ENCODE measurements at places on chromosomes 11 and 22.

GRCh38 chr11:46223252-46223513 is 54.3 kb upstream of the CREB3L1 start:
- DNase-seq, result no peak

- DNase-seq, result no peak
These were observed at the start of gene KLHDC7B for GRCh38 chr22:50545522-50546325. Gene KLHDC7B, plus strand, starts transcription at chr22:50545899. Its CDS starts 345 bp downstream, at chr22:50546244.

GRCh38 chr11:10937385-10937771 is 79.5 kb upstream of the ZBED5 start:
- DNase-seq, result no peak

- no peak for DNase-seq
These were observed 211.1 kb upstream of the CADM1 start for GRCh38 chr11:115715251-115715770.

- no peak for DNase-seq
These were observed 3.0 kb upstream of the CHRNA10 start for GRCh38 chr11:3674189-3674588.

GRCh38 chr11:69918231-69918937 is 99.2 kb upstream of the FGF3 start:
- DNase-seq, result no peak

GRCh38 chr11:61700720-61701119 is 20.5 kb downstream of the DAGLA start:
- no peak for DNase-seq

DNA sequence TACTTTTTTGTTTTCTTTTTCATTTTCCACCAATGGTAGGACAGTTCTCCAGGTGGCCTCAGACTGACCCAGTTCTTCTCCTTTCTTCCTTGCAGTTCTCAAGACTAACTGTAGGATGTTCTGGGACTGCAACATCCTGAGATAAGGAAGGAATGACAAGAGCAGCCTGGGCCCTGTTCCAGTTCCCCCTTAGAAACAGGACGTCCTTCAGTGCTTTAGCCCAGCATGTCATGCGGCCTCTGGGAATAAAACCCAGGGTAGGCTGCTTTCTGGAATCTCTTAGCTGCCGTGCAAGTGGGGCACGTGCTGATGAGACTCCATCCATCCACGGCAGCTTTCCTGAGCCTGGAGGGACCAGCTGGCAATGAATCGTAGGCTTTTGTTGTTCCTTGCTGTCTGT is 24.0 kb upstream of the CADM1 start:
- no peak for DNase-seq

DNA sequence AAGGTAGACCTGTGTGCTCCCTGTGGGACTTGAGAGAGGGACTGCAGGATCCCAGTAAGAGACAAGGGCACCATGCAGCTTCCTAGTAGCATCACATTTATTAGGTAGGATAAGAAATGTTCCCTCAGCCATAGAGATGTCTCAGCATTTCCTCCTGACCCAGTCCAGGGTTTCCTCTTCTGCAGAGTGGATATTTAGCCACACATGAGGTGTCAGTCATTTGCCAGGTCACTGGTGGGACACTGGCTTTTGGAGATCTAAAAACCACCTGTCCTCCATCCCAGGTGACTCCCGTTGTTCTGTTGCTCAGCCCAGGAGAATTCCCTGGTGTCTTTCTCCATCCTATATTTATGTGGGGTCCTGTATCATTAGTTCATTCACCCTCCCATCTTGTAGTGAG is 117.5 kb upstream of the NNMT start:
- DNase-seq, result no peak

DNA sequence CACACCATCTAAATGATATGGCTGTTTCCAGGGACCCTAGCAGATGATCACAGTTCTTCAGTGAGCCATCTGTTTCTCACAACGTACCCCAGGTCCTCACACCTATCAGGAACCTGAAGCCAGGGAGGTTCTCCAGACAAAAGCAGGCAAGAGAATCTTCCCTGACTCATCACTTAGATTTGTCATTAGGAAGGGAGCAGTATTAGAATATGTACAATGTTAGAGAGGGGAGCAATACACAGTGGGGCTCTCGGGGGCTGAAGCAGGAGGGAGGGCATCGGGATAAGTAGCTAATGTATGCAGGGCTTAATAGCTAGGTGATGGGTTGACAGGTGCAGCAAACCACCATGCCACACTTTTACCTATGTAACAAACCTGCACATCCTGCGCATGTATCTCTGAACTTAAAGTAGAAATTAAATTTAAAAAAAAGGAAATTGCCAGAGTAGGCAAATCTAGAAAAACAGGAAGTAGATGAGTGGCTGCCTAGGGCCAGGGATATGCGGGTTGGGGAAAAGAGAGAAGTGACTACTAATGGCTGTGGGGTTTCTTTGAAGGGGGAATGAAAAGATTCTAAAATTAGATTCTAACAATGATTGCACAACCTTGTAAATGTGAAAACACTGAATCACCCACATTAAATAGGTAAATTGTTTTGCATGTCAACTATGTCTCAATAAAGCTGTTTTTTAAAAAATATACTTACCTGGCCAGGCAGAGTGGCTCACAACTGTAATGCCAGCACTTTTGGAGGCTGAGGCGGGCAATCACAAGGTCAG is 14.4 kb downstream of the C22orf42 start:
- no peak for DNase-seq

DNA sequence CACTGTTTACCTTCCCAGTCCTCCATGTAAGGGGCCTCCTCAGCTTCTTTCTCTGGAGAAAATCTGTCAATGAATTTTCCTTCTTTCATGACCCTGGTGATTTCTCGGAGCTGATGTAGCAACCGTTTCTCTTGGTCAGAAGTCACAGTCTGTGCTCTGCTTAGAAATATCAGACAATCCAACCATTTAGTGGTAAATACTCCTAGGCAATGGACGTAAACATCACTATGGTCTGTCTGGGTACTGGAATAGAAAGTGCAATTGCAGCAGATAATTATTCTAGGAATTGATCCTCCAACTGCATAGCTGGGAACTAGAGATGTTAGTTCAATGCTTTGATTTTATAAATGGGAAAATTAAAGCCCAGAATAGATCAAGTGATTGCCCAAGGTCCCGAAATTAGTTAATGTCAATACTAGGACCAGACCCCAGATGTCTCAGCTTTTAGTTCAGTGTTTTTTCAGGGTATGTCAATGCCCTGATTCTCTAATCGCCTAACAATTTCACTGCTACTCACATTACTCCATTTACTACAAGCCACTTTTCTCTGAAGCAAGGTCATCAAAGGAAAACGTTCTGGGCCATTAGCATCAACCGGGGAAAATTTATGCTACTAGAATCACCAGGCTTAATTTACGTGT is 42.1 kb downstream of the RIC3 start:
- no peak for DNase-seq

- DNase-seq, result peak; percentile 77
These were observed 96.0 kb upstream of the BDNF start for GRCh38 chr11:27795955-27796861.

- no peak for DNase-seq
These were observed 27.2 kb downstream of the CSF2RB start for GRCh38 chr22:36940676-36941075.

DNA sequence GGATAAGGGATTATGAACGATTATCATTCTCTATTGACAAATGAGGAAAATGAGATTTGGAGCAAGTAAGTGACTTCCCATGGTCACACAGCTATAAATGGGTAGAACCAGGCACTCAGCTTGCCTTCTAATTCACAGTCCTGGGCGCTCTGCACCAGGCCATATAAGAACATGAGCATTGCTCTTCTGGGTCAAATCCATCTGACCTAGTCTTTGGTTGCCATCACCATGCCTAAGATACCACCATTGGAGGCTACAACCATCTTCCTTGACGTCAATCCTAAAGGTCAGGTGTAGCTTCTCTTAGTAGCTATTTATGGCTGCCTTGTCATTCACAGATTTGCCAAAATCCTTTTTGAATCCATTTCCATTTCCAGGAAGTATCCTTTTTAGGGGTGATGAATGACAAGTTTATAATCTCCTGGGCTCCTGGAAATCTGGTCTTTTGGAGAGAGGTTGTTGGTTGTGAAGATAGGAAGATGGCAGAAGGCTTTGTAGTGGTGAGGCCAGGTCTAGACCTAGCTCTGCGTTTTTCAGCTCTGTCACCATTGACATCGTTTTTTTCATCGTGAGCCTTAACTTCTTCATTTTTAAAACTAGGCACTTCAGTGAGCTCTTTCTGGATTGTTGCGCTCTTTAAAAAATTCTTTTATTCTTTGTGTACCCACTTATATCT is 11.1 kb downstream of the ZBTB16 start:
- no peak for DNase-seq

- no peak for DNase-seq
These were observed 17.2 kb downstream of the SCGB1A1 start for GRCh38 chr11:62435846-62436660.

DNA sequence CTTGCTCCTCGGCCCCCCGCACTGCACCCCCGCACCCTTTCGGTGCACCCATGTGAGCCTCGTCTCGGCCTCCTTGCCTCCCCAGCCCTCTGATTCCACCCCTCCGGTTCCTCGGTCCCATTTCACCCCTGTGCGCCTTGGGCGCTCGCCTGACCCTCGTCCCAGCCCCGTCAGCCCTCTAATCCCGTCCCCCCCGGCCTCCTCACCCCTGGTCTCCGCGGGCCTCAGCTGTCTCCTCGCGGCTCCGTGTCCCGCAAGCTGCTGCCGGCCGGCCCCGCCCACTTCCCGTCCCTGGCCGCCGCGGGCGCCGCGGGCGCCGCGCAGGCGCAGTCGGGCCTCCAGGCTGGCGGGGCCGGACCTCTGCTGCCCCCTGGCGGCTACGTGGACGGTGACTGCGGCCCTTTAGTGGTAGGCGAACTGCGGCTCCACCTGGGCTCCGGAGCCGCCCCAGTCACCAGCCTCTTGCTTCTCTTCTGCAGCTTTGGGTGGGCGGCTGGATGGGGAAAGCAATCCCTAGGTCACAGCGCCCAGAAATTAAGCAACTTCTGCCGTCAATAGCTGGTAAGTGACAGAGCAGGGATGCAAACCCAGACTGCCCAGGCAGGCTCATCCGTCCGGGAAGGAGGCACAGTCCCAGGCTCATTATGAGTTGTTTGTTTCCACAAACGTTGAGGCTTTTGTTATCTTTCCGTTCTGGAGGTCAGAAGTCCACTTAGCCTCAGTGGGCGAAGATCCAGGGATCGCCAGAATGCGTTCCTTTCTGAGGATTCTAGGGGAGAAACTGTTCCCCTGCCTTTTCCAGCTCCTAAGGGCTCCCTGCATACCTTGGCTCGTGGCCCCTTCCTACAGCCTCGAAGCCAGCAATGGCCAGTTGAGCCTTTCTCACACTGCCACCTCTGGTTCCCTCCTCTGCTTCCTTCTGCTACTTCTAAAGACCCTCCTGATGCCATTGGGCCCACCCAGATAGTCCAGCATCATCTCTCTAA is at the start of gene PPM1F:
Gene PPM1F, minus strand, starts transcription at position 263 of the 986 bp plus-strand sequence. CDS start 6,800 bp downstream, outside the sequence.
- peak; percentile 84 for DNase-seq

- peak; percentile 86 for DNase-seq
These were observed at the start of gene CDHR5 for GRCh38 chr11:624705-625635. Gene CDHR5, minus strand, starts transcription at chr11:624955. Its CDS starts 53 bp downstream, at chr11:624902.

- DNase-seq, result no peak
These were observed 17.0 kb downstream of the FADS3 start for GRCh38 chr11:61874377-61874809.

- DNase-seq, result no peak
These were observed 168.8 kb upstream of the ISX start for GRCh38 chr22:34897126-34897525.

Measured in colonic mucosa (tissue), 4 donors.